Myocyte (in vitro differentiated cells): ENCODE measurements at places on chromosomes 2 and 18. TPM values are rescaled to one million over a fixed set of nuclear protein-coding genes. Genes with fewer than 3 reads are reported as not detected.

ADAM23 gene
- 4.9 and 5.5 TPM in 2 replicates for total RNA-seq

DNA sequence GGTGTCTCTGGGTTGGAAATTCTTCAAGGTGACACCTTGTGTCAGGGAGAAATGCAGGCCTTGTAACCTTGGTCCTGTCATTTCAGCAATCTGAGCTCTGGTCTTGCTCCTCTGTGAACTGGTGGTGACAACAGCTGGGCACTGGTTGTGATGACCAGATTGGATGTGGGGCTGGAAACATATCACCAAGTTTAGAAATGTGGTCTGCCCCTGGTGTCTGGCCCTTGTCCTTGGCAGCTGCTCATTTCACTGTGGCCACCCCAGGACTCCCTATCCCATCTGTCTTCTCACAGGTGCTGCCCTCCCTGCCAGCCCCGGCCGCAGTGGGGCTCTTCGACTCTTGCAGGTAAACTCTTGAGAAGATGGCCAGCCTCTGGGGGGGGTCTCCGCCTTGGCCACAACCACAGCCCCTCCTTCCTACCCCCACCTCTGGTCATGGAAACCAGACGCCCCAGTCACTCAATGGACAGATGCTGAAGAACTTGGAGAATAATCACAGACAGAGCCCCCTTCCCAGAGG is 20.7 kb downstream of the SIX3 start:
- DNase-seq = peak; percentile 94

- no peak for DNase-seq
Measured at GRCh38 chr2:120261387-120262006, 8.8 kb downstream of the RALB start.

GRCh38 chr2:53600815-53601214 is 166.8 kb upstream of the CHAC2 start:
- DNase-seq = peak; percentile 28

GRCh38 chr18:57771193-57771592 is 31.9 kb downstream of the ATP8B1 start:
- no peak for DNase-seq

ICOS gene
- total RNA-seq = not detected in 2 replicates

TAF1B gene
- total RNA-seq = 7.0 and 15.8 TPM in 2 replicates

GRCh38 chr2:37774976-37775907 is 103.8 kb upstream of the CDC42EP3 start:
- peak; percentile 60 for DNase-seq

- no peak for DNase-seq
Measured at GRCh38 chr2:118665784-118666529, 181.5 kb downstream of the EN1 start.

TGFA gene
- total RNA-seq = 0.19 and 0.21 TPM in 2 replicates

ANKRD29 gene
- total RNA-seq = 0.83 and 2.1 TPM in 2 replicates

COBLL1 gene
- 2.3 and 5.6 TPM in 2 replicates for total RNA-seq

GRCh38 chr18:59994357-59994756 is 94.6 kb downstream of the PMAIP1 start:
- no peak for DNase-seq
